ENCODE measurements at places on chromosomes 16 and 17.

DNA sequence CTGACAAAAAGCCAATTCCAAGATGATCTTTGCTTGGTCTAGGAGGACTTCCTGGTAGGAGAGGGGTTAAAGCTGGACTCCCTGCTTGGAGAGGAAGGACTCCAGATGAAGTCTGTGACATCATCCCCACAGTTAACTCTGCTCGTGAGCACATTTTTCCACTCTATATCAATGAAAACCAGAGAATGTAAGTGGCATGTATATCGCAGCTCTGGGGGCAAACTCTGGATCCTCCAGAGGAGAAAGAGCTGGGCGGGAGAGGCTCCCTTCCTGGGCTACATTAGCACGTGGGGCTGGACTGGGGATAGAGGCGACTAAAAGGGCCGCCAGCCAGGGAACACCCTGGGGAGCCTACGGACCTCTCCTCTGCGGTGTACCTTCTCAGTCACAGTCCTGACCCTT lies 34.1 kb downstream of the HIC1 start:
- DNase-seq = no peak

DNA sequence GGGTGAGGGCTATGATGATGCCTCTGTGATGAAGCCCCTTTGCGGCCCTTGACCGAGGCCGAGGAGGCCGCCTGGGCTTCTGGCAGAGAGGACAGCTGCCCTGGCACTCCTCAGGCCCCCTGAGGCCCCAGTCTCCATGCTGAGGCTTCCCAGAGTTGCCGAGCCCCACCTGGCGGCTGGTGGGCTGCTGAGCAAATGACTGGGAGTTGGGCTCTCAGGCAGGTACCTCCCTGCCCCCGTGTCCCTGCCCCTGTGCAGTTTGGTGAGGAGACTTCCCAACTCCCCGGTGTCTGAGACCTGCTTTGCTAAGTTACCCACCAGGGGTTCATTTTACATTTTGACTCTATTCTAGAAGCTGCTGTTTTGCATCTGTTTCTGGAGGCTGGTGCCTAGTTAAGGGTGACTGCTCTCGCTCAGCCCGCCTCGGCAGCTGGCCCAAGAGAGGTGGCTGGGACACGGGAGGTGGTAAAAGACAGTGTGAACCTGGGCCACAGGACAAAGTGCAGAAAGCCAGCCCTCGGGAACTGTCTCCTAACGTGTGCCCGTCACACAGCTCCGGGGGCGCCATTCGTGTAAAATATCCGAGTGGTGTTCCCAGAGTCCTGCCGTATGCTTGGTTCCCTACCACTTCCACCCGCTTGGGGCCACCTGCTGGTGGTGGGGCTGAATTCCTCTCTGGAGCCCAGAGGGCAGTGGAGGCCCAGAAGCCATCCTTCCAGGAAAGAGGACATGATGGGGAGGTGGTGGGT lies 134.5 kb downstream of the RAB11FIP4 start:
- no peak for DNase-seq

DNA sequence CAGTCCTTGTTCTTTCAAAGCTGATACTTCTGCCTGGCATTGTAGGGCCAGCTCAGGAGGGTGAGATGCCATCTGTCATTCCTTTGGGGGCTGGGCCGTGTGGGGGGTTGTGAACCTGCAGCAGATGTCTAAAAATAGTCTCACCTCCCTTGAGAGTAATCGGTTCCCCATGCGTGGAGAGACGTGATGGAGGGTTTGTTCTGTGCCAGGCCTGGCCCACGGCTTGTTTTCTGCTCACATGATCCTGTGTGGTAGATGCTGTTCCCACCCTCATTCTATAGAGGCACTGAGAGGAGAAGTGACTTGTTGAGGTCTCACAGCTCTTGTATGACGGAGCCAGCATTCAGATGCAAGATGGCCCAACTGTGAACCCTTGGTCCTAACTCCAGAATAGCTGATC lies 4.6 kb downstream of the IRF8 start:
- no peak for DNase-seq

DNA sequence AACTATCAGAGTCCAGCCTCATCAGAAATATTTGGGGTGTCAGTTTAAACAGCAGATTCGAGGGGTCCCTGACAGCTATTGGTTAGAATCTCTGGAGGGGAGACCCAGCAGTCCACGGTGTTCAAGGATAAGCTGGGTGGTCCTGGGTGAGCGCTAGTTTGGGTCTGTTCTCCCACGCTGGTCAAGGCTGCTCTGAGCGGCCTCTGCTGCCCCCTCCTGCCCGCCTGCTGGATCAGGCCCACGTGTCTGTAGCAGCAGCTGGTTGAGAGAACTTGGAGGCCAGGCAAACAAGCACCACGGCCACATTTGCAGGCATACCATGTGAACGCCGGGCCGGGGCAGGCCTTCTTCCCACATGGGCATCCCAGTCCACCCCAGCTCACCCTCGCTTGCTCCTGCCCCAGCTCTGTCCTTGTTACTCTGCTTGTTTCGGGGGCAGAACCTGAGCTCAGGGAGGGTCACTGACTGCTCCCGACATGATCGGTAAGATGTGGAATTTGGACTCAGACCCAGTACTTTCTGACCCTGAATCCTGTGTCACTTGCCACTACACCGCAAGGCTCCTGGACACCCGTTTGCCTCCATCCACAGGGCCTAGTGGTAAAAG lies 7.4 kb downstream of the FOXF1 start:
- no peak for DNase-seq

GRCh38 chr16:11379420-11379819 lies 34.2 kb downstream of the RMI2 start:
- DNase-seq = no peak

GRCh38 chr17:28368915-28369683 lies 1.0 kb downstream of the VTN start:
- DNase-seq = no peak

GRCh38 chr16:71895679-71896365 lies 491 bp downstream of the IST1 start:
- no peak for DNase-seq

All from NCI-H774 (cell line).